Esophagus squamous epithelium (tissue), 5 donors: ENCODE measurements at places on chromosomes 7 and 10.
A peak's percentile ranks its signal among the peaks of the same experiment; 100 is the strongest.

- H3K27me3 ChIP-seq, result no peaks in the 10 kb centered on the region
- DNase-seq, result no peak
- H3K4me1 ChIP-seq, result peaks cover 5% of the 10 kb centered on the region
- no peaks in the 10 kb centered on the region for H3K36me3 ChIP-seq
Observed at GRCh38 chr7:92832534-92833023, 3.8 kb downstream of the CDK6 start.

DNA sequence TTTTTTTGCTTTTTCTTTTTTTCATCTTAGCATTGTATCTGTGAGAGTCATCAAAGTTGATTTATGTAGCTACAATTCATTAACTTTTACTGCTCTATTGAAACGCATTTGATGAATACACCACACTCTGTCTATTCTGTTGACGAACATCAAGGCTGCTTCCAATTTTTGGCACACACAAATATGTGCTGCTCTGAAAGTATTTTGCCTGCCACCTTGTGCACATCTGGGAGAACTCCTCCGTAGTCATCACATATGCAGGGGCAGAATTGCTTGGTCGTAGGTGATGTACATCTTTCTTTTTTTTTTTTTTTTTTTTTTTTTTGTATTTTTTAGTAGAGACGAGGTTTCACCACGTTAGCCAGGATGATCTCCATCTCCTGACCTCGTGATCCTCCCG, 796.8 kb downstream of the KCNMA1 start:
- H3K27me3 ChIP-seq, result no peaks in the 10 kb centered on the region
- no peak overlapping the region for H3K4me3 ChIP-seq
- no peaks in the 10 kb centered on the region for H3K4me1 ChIP-seq
- no peak overlapping the region for H3K27ac ChIP-seq
- no peaks in the 10 kb centered on the region for H3K36me3 ChIP-seq

DNA sequence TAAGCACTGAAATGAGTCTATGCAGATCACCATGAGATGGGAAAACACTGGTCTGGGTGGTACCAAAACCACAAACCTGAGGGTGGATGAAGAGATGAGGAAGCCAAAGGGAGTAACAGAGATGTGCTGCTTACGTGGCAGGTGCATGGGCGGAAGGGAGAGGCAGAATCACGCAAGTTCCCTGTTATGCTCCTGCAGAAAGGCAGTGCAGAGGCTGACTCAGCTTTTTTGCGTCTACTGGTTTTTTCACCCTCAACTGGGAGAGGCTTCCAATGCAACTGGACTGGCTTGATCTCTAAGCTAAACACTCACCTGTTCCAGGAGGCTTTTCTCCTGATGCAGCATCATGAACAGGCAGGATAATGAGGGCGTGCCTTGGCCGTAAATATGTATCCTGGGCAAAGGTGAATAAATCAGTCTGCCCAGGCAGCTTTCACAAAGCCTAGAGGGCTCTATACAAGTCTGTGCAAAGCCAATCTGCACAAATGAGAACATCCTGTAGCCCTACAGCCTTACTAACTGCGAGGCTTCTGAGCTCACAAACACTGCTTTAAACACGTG, 95.4 kb upstream of the AFAP1L2 start:
- no peaks in the 10 kb centered on the region for H3K27me3 ChIP-seq
- H3K4me1 ChIP-seq, result peaks cover 76% of the 10 kb centered on the region
- DNase-seq, result no peak
- no peaks in the 10 kb centered on the region for H3K36me3 ChIP-seq
- H3K27ac ChIP-seq, result peak overlapping the region; percentile 85

DNA sequence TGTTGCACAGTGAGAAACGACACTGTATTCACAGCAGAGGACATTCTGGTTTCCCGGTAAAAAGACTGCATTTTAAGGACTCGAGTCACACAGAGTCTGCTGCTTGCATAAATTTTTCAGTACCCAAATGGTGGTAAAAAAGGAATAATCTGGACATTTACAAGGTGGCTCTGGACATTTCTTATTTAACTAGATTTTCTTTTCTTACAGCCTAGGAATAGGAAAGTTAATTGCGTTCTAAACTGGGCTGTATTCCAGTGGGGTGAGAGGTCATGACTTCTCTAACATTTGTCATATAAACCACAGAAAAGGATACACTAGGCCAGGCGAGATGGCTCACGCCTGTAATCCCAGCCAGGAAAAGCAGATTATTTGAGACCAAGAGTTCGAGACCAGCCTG, 237.5 kb upstream of the KLF6 start:
- H3K4me3 ChIP-seq, result no peak overlapping the region
- no peak for DNase-seq

- H3K27me3 ChIP-seq, result no peaks in the 10 kb centered on the region
- DNase-seq, result no peak
- no peak overlapping the region for H3K27ac ChIP-seq
- H3K4me3 ChIP-seq, result no peak overlapping the region
- no peaks in the 10 kb centered on the region for H3K36me3 ChIP-seq
Observed at GRCh38 chr10:91319336-91319735, 90.8 kb upstream of the HECTD2 start.

DNA sequence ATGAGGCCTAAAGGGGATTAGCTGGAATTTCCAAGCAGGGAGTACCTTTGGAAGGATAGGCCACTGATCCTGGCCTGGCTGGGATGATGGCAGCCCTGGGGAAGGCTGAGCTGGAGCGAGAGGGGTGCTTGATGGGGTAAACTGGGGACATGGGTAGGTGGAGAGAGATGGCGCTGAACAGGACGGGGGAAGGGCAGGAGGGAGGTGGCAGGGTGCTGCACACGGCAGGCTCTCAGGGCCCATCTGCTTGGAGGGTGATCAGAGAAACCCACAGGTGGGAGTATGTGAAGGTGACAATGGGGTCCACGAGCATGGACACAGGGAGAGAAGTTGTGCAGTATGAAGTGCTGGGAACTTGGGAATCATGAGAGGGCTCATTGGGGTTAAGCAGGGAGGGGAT, 10.3 kb downstream of the MAT1A start:
- H3K4me3 ChIP-seq, result no peak overlapping the region
- DNase-seq, result no peak
- H3K27ac ChIP-seq, result no peak overlapping the region

- H3K27ac ChIP-seq, result no peak overlapping the region
- H3K4me3 ChIP-seq, result no peak overlapping the region
Observed at GRCh38 chr7:74233655-74234285, 20.4 kb downstream of the RFC2 start.

DNA sequence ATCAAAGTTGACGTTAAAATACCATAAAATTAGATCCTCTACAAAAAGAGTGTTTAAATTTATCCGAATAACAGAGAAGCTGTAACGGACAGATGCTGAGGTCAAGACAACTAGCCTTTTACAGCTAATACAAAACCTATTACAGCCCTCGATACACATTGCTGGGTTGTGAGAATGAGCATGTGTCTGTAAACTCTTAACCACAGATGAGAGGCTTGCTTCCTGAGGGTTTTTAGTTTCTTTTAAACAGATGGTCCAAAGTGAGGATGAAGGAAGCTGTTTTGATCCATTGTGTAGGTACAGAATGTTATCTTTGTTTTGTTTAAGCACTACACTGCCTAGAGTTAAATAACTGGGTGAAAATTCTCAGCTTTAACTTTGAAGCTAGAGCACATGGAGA, 578.2 kb downstream of the PARD3 start:
- H3K4me1 ChIP-seq, result no peaks in the 10 kb centered on the region
- no peak overlapping the region for H3K27ac ChIP-seq

DNA sequence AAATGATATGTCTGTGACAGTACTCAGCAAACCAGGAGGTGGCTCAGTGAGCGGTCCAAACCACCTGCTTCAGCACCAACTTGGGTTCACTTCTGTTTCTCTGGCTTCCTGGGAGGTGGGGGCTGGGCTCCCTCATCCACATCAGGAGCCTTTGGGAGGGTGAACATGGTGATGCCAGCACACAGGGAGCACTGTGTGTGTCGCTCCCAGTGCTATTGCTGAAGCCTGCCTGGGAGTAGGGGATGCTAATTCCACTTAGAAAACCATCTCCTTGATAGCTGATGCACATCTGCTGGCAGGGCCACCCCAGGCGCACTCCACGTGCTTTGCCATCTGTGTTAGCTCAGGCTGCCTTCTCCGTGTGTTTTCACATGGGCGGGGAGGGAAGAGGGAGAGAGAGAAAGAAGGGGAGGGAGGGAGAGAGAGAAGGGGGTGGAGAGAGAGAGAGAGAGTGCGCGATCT, 58.0 kb downstream of the RAMP3 start:
- H3K4me3 ChIP-seq, result no peak overlapping the region
- H3K27me3 ChIP-seq, result peaks cover 51% of the 10 kb centered on the region
- no peaks in the 10 kb centered on the region for H3K36me3 ChIP-seq
